Neural crest cell (in vitro differentiated cells): ENCODE measurements at places on chromosomes 16 and 17. TPM values are rescaled to one million over a fixed set of nuclear protein-coding genes. Genes with fewer than 3 reads are reported as not detected.

- no peak overlapping the region for H3K4me3 ChIP-seq
- no peaks in the 10 kb centered on the region for H3K36me3 ChIP-seq
- no peaks in the 10 kb centered on the region for H3K27me3 ChIP-seq
- H3K27ac ChIP-seq: no peak overlapping the region
These were observed 299.3 kb upstream of the SOX9 start for GRCh38 chr17:71821511-71821910.

DNA sequence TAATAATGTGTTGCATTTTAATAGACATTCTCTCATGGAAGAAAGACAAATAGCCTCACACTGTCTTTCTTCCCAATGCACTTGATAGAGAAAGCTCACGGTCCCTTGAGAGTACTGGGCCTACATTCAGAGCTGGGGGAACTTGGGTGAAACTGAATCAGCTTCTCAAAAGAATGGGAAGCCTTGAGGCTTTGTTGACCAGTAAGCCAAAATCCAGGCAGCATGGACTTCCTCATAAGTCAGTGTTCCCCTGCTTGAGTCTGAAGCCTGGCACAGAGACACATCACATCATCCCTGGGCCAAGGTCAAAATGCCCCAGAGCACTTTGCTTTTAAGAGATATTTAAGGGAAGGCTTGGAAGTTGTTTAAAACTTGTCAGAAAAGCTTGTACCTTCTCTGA is 302.2 kb upstream of the SALL1 start:
- no peaks in the 10 kb centered on the region for H3K36me3 ChIP-seq
- no peak overlapping the region for H3K4me3 ChIP-seq
- DNase-seq: no peak
- no peak overlapping the region for H3K27ac ChIP-seq
- H3K4me1 ChIP-seq: peaks cover 63% of the 10 kb centered on the region

- H3K36me3 ChIP-seq: no peaks in the 10 kb centered on the region
- H3K27me3 ChIP-seq: peaks cover 2% of the 10 kb centered on the region
- no peak overlapping the region for H3K27ac ChIP-seq
These were observed 487 bp downstream of the CREBBP start for GRCh38 chr16:3879887-3880564.

DNA sequence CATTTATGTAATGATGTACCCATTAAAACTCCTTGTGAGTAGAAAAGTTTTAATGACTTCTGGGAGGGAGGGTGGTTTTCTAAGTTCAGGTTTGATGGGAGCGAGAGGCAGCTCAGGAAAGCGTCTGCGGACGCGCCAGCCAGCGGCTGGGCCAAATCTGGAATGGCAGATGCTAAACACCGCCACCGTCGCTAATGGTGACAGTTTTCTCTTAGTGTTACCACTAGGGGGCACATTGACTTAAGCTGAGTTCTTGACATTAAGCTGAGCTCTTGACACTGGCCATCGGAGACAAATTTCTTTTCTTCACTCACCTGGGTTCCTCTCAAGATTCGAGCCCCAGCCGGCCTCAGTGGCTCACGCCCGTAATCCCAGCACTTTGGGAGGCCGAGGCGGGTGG is 6.7 kb downstream of the TRPV1 start:
- no peak overlapping the region for H3K27ac ChIP-seq
- H3K4me3 ChIP-seq: no peak overlapping the region
- DNase-seq: no peak
- peaks cover 8% of the 10 kb centered on the region for H3K36me3 ChIP-seq

DNA sequence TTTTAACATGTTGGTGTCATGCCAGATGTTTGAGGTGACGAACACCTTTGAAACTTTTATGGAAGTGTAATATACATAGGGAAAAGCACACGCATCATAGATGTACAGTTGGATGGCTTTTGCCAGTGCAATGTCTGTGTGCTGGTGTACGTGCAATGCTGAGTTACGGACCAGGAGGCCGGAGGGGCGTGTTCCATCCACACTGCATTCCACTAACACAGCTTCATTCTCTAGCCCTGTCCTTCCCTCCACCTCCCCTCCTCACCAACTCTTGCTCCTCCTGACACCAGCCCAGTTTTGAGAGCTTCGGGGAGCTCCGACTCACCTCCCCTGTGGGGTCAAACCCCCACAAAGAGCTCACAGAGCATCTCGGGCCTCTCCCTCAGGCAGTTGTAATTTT is 358.8 kb downstream of the C16orf95 start:
- no peak for DNase-seq
- H3K4me3 ChIP-seq: no peak overlapping the region
- H3K4me1 ChIP-seq: peaks cover 76% of the 10 kb centered on the region
- no peaks in the 10 kb centered on the region for H3K27me3 ChIP-seq
- peak overlapping the region; percentile 47 for H3K27ac ChIP-seq
- H3K36me3 ChIP-seq: no peaks in the 10 kb centered on the region

DNA sequence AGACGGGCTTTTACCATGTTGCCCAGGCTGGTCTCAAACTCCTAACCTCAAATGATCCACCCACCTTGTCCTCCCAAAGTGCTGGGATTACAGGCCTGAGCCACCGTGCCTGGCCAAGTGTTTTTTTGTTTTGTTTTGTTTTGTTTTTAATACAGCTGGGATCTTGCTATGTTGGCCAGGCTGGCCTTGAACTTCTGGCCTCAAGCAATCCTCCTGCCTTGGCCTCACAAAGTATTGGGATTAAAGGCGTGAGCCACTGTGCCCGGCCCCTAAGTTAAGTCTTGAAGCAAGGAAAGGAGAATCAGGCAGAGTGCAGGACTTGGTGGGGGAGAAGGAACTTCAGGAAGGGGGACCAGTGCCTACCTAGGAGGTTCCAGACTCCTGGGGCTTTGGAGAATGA is 51.7 kb upstream of the NOL11 start:
- H3K27me3 ChIP-seq: no peaks in the 10 kb centered on the region
- no peak overlapping the region for H3K4me3 ChIP-seq
- H3K36me3 ChIP-seq: peaks cover 3% of the 10 kb centered on the region
- DNase-seq: no peak
- no peak overlapping the region for H3K27ac ChIP-seq

GRCh38 chr17:30933966-30934365 is 12.2 kb downstream of the ADAP2 start:
- H3K27me3 ChIP-seq: peaks cover 3% of the 10 kb centered on the region
- no peak overlapping the region for H3K27ac ChIP-seq
- no peak overlapping the region for H3K4me3 ChIP-seq
- no peak for DNase-seq
- H3K4me1 ChIP-seq: no peaks in the 10 kb centered on the region

- H3K27me3 ChIP-seq: peaks cover 10% of the 10 kb centered on the region
- H3K4me1 ChIP-seq: peaks cover 47% of the 10 kb centered on the region
- peak within 1 kb of the TSS; percentile 47 for H3K27ac ChIP-seq
- peak; percentile 43 for DNase-seq
These were observed at the start of gene SDK2 for GRCh38 chr17:73644145-73645049. SDK2 (minus strand) TSS chr17:73644445; CDS start chr17:73644088, 357 bp downstream.

GRCh38 chr17:37729905-37730304 is 15.0 kb downstream of the HNF1B start:
- H3K4me1 ChIP-seq: peaks cover 26% of the 10 kb centered on the region
- H3K4me3 ChIP-seq: no peak overlapping the region
- H3K27ac ChIP-seq: peak overlapping the region; percentile 15
- peak; percentile 32 for DNase-seq
- H3K27me3 ChIP-seq: peaks cover 74% of the 10 kb centered on the region

GRCh38 chr17:6471531-6472465 is 27.5 kb downstream of the PIMREG start:
- no peaks in the 10 kb centered on the region for H3K27me3 ChIP-seq
- H3K27ac ChIP-seq: no peak overlapping the region
- peaks cover 10% of the 10 kb centered on the region for H3K4me1 ChIP-seq
- DNase-seq: no peak
- peaks cover 3% of the 10 kb centered on the region for H3K36me3 ChIP-seq

DNA sequence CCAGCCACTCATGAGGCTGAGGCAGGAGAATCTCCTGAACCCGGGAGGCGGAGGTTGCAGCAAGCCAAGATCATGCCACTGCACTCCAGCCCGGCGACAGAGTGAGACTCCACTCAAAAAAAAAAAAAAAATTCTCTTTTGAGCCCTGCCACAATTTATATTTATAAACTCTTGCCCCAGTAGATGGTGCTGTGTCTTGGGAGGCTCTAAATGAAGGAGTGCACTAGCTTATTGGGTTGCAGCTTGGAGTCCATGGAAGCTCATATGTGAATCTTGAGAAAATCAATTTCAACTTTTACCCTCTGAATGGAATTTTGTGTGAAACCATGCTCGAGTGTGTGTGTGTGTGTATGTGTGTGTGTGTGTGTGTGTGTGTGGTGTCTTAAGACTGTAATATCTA is 420.1 kb downstream of the HS3ST4 start:
- H3K4me1 ChIP-seq: no peaks in the 10 kb centered on the region
- no peak overlapping the region for H3K27ac ChIP-seq
- no peaks in the 10 kb centered on the region for H3K27me3 ChIP-seq
- no peaks in the 10 kb centered on the region for H3K36me3 ChIP-seq

- H3K4me3 ChIP-seq: no peak overlapping the region
- peaks cover 56% of the 10 kb centered on the region for H3K27me3 ChIP-seq
- DNase-seq: no peak
These were observed 34.2 kb upstream of the CCL2 start for GRCh38 chr17:34220752-34221395.

DNA sequence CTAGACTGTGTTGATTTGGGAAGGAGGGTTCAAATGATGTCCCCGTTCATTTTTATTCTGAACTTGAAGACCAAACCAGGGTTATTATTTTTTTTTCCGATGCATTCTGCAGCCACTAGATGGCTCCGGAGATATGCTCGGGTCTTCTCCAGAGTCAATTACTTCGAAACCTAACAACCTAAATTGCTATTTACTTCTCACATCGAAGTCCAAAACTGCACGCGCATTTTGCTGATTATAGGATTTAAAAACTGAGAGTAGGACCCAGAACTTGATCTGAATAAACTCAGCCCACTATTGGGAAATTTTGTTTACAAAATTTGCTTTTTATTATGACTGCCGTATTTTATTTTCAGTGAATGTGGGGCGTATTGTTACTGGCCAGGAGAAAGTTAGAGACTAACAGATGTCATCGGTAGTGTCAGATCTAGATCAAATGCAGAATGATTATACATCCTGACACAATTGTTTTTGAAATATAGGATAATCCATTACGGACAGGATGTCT is 263.8 kb downstream of the HS3ST3A1 start:
- H3K36me3 ChIP-seq: no peaks in the 10 kb centered on the region
- H3K27me3 ChIP-seq: no peaks in the 10 kb centered on the region
- H3K4me3 ChIP-seq: peak overlapping the region; percentile 79
- peaks cover 29% of the 10 kb centered on the region for H3K4me1 ChIP-seq
- no peak overlapping the region for H3K27ac ChIP-seq

GRCh38 chr16:60170196-60170595 is 1436.1 kb upstream of the GOT2 start:
- H3K4me1 ChIP-seq: no peaks in the 10 kb centered on the region
- no peak overlapping the region for H3K27ac ChIP-seq
- DNase-seq: no peak
- no peak overlapping the region for H3K4me3 ChIP-seq
- H3K36me3 ChIP-seq: no peaks in the 10 kb centered on the region
- H3K27me3 ChIP-seq: no peaks in the 10 kb centered on the region

DNA sequence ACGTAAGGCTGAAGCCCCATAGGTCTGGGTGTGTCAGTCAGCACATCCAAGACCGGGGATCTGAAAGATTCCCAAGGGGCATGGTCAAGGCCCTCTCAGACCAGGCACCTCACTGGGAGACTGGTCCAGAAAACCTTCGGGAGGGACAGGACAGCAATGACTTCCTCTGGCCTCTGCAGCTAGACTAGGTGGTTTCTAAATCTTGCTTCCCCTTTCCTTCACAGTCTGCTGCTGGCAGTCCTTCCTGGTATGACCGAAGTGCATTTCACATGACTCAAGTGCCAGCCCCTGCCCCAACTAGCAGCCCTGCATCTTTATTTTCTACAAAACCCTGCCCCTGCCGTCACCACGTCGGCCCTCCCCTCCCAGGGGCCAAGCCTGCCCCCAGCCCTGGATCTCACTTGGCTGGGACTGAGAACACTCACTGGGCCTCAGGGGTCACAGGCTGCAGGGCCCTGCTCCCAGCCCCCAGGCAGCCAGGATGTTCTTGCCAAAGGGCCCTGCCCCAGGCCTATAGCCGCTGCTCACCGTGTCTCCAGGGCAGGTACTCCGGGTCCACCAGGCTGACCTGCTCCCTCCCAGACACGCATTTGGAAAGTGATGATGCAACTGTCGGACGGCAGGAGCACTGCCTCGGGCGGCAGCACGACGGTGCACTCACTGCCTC is 18.3 kb downstream of the POLR3K start:
- H3K27me3 ChIP-seq: no peaks in the 10 kb centered on the region
- no peaks in the 10 kb centered on the region for H3K36me3 ChIP-seq
- no peak overlapping the region for H3K27ac ChIP-seq
- DNase-seq: no peak
- peaks cover 12% of the 10 kb centered on the region for H3K4me1 ChIP-seq

GRCh38 chr17:50209472-50210239 is 8.2 kb upstream of the COL1A1 start:
- H3K4me1 ChIP-seq: peaks cover 83% of the 10 kb centered on the region
- peak overlapping the region; percentile 27 for H3K4me3 ChIP-seq
- peaks cover 13% of the 10 kb centered on the region for H3K27me3 ChIP-seq
- no peaks in the 10 kb centered on the region for H3K36me3 ChIP-seq

DNA sequence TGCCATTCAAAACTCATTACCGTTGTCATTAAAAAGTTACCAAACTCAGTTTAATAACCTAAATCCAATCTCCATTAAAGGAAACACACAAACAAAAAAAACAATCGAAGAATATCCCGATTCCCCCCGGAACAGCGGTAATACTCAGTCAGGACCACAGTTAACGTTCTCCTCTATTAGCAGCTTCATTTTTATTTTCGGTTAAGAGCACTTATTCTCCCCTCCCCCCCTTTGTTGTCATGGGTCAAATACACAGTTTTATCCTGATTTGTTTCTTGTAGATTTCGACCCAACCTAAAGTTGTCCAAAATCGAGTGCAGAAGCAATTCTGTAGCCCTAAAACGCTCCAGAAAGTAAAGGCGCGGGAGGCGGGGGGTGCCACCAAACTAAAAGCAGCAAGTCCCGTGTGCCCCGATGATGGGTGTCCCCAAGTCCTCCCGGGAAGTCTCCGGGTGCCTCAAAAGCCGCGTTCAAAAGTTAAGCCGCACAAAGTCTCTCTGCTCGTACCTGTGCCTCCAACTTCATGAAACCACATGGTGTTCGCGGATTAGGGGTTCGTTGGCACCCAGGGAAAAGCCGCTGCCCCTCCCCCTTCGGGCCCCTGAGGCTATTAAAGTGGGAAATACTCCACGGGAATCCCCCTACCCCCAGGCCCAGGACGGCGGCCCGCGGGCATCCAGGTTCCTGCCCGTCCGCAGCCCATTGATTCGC is 996 bp downstream of the SUMO2 start:
- H3K27me3 ChIP-seq: no peaks in the 10 kb centered on the region
- peak overlapping the region; percentile 19 for H3K27ac ChIP-seq
- H3K4me1 ChIP-seq: peaks cover 28% of the 10 kb centered on the region
- DNase-seq: no peak

- H3K4me3 ChIP-seq: no peak overlapping the region
- H3K4me1 ChIP-seq: peaks cover 12% of the 10 kb centered on the region
- H3K27me3 ChIP-seq: no peaks in the 10 kb centered on the region
- DNase-seq: no peak
- peaks cover 36% of the 10 kb centered on the region for H3K36me3 ChIP-seq
These were observed 18.2 kb downstream of the CHD9 start for GRCh38 chr16:53073022-53073421.

GRCh38 chr16:25014500-25015147 is 545 bp downstream of the ARHGAP17 start:
- H3K36me3 ChIP-seq: peaks cover 3% of the 10 kb centered on the region
- no peaks in the 10 kb centered on the region for H3K27me3 ChIP-seq
- DNase-seq: peak; percentile 47
- H3K4me3 ChIP-seq: peak overlapping the region; percentile 97

The HEXIM2 gene
- total RNA-seq: 9.5 and 10.4 TPM in 2 replicates

The NOTUM gene
- total RNA-seq: 5.9 and 6.3 TPM in 2 replicates

The NRN1L gene
- total RNA-seq: 1.0 TPM in 1 of 2 replicates, not detected in the other

The CDK3 gene
- 7.9 and 9.4 TPM in 2 replicates for total RNA-seq

The E4F1 gene
- total RNA-seq: 37.5 and 38.9 TPM in 2 replicates

The CKLF gene
- total RNA-seq: 48.8 and 51.2 TPM in 2 replicates

The NPIPA2 gene
- total RNA-seq: 10.1 and 12.9 TPM in 2 replicates

The NOL3 gene
- total RNA-seq: 4.5 and 5.8 TPM in 2 replicates

The IRX3 gene
- 28.9 and 33.0 TPM in 2 replicates for total RNA-seq

The FSCN2 gene
- 0.43 and 0.56 TPM in 2 replicates for total RNA-seq
